Activated naive CD8-positive, alpha-beta T cell treated with anti-CD3 and anti-CD28 coated beads, Interleukin-2, amount 10 ng/mL, durations not matched to agents 7 days and 5 days (primary cell): ENCODE measurements at places on chromosomes 11 and 22. TPM values are rescaled to one million over a fixed set of nuclear protein-coding genes. Genes with fewer than 3 reads are reported as not detected.

DNA sequence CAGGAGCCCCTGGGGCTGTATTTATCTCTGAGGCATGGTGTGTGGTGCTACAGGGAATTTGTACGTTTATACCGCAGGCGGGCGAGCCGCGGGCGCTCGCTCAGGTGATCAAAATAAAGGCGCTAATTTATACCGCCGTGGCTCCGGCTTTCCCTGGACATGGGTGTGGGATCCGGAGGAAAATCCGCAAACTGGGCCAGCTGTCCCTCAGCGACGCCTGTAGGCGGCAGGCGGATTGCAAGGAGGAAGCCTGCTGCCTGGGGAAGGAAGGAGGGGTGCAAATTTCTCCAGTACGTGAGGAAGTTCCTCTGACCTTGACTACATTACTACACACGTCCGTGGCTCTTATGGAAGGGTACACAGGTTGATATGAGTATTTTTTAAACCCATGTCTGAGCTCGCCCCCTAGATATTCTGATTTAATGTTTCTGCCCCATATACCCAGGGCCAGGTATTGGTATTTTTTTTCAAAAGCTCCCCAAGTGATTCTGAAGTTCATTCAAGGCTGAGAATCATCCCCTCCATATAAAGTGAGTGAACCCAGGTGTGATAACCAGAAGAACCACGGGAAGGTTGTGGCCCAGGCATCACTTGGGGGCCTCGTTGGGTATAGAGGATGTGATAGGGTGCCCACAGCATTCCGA is 2.8 kb downstream of the MYOD1 start:
- DNase-seq: no peak

DNA sequence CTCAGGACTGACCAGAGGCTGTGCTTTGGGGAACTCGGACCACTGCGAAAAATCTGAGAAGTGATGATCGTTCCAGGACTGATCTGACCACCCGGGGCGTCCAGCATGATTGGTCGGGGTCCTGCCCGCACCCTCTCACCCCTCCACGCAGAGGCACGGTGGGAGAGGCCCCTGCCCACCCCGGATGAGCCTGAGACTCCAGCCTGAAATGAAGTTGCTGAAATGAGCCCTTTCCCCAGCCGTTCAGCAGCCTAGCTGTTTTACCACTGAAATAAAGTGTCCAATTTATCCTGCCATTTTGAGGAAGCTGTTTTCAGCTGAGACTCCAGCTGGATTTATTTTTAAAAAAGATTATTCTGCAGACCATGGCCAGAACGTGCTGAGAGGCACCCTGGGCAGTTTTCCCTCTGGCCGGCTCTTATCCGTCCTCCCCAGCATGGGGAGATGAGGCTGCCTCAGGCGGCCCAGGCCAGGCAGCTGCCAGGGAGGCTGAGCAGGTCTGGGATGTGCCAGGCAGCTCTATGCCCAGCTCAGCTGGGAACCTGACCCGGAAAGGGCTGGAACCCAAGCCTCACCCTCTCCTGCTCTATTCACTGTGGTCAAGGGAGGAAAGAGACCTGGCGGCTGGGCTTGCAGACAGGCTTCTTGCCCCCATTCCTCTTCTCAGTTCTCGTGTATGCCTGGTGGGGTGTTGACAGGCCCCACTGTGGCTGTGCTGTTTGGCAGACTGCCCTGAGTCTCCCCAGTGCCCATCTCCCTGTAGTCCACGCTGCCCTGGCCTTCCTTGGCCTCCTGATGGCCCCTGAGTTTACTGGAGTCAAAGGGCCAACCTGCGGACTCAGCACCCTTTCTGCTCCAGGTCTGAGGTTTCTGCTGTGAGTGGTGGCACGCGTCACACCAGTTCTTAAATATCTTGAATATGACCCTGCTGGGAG is 161.0 kb upstream of the B3GAT1 start:
- no peak for DNase-seq

- DNase-seq: no peak
These were observed 141.0 kb downstream of the LARGE1 start for GRCh38 chr22:33779243-33779642.

- DNase-seq: no peak
These were observed 33.4 kb upstream of the NRIP3 start for GRCh38 chr11:9037046-9037780.

OR51B2 gene
- not detected for total RNA-seq

DNA sequence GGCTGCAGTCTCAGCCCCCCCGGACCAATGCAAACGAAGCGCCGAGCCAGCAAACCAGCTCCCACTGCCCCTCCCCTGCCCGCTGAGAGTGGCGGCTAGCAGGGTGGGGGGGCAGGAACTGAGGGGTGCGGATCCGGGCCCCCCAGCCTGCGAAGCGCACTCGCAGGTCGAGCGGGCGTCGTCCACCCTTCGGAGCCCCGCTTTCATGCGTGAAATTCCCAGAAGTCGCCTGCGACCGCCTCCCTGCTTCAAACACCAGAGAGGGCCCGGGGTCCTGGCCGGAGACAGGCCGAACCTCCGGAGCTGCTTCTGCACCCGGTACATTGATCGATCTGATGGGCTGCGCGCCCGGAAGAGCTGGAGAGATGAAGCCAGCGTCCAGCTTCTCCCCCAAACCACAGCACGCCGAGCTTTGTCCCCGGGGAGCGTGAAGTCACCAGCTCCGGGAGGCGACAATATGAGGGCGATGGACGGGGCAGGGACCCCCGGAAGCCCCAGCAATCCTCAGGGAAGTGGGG is 646 bp upstream of the PATZ1 start:
- DNase-seq: peak; percentile 70

DNA sequence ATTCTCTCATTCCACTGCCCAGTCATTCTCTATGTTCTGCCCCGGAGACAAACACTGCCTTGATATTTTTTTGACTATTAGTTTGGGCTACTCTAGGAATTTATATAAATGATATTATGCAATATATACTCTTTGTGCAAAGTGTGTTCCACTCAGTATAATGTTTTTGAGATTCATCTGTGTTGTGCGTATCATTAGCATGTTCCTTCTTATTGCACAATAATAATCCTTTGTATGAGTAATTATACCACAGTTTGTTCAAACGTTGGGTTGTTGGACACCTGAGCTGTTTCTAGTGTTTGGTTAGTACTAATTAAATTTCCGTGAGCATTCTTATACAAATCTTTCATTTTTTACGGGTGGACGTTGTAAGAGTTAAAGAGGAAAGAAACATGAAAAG is 390.6 kb downstream of the GUCY1A2 start:
- no peak for DNase-seq

GRCh38 chr11:69443968-69444364 is 37.5 kb upstream of the LINC01488 start:
- DNase-seq: no peak

GRCh38 chr11:87317441-87317840 is 279.7 kb downstream of the TMEM135 start:
- DNase-seq: no peak

TMEM121B gene
- 0.09 TPM for total RNA-seq

DNA sequence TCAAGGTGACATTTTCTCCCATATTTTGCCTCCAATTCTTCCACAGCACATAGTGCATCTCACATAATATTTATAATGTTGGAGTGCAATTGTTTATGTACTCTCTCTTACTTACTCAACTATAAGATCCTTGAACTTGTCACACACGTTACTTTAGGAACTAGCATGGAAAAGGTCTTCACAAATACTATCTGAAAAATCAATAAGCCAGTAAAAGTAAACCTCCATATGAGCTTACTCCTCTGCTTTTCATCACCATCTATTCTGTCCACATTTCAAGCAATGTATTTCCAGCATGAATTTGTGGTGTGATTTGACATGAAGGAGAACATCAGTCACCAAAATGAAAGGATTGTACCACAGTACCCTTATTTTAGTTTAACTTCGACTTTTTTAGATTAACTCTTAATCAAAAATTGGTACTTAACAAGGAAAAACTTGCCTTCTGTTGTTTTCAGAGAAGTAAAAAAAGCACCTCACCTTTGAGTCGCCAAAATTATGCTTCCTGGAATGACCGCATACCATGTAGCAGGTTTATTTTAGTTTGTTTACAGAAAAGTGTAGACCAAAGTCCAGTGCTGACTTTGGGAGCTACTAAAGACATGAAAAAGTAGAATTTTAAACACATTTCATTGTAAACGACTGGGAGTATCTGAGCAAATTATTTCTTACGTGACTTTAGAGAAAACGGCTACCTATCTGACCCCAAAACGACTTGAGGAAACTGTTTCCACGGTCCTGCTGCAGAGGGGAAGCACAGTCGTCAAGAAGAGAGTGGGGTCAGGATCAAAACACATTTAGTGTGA is at the start of gene SLC22A9:
TSS of gene SLC22A9 (plus strand) at position 621 of the 806 bp plus-strand sequence. CDS start 272 bp downstream, outside the sequence.
- DNase-seq: no peak

- peak; percentile 15 for DNase-seq
These were observed 59.3 kb downstream of the DGCR2 start for GRCh38 chr22:19062943-19063308.

VWA5A gene
- 7.7 TPM for total RNA-seq

GRCh38 chr11:123429913-123430720 is at the start of gene GRAMD1B:
TSS of gene GRAMD1B (plus strand) at chr11:123430269. CDS start at chr11:123430793, 524 bp downstream.
- DNase-seq: peak; percentile 86

RFPL2 gene
- not detected for total RNA-seq

DNA sequence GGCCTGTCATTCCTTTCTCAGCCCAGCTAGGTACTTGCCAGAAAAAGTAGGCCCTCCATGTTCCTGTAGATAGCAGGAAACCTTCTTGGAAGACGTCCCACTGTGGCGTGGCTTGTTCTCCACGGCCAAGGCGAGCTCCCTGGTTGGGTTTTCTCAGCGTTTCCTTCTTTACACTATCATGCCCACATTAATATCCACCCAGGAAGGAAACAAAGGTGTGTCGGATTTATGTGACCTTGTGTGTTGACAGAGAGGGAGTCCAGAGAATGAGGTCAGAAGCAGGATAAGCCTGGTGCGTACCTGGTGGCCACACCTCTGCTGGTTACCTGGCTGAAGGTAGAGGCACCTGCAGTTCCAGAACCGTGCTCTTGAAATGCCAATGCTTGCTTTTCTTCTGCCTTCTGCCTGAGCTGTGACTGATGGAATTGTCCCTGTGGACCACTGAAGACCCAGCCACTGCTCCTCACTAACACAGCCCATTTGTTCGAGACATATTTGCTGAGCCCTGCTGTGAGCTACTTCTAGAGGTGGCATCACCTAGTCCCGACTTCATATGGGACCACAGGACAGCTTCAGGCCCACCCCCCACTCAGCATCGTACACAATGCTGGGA is 7.9 kb downstream of the ASPHD2 start:
- no peak for DNase-seq

DNA sequence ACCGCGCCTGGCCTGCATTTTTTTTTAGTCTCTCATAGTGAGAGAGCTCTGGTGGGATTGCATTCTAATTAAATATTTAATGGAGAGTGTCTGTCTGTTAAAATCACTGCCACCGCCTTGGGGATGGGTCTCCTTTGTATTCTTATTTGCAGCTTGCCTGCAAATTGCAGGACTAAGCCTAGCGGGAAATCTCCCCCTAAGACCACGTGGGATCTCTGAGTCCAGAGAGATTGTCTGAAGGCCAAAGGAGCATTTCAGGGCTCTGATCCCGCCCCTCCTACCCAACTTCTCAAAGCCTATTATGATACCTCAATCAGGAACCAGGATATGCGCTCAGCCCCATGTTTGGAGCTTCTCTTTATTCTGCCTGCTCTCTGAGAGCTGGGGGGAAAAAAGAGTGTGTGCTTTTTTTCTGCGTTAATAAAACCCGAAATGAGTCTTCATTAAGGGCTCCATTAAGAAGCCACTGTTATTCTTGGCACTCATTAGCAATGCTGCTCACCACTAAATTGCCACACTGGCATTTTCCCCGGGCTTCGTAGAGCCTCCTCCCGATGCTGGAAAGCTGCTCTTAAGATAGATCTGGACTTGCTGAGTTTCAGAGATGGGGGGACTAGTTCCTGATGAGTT is 92.9 kb upstream of the THY1 start:
- DNase-seq: no peak

DNA sequence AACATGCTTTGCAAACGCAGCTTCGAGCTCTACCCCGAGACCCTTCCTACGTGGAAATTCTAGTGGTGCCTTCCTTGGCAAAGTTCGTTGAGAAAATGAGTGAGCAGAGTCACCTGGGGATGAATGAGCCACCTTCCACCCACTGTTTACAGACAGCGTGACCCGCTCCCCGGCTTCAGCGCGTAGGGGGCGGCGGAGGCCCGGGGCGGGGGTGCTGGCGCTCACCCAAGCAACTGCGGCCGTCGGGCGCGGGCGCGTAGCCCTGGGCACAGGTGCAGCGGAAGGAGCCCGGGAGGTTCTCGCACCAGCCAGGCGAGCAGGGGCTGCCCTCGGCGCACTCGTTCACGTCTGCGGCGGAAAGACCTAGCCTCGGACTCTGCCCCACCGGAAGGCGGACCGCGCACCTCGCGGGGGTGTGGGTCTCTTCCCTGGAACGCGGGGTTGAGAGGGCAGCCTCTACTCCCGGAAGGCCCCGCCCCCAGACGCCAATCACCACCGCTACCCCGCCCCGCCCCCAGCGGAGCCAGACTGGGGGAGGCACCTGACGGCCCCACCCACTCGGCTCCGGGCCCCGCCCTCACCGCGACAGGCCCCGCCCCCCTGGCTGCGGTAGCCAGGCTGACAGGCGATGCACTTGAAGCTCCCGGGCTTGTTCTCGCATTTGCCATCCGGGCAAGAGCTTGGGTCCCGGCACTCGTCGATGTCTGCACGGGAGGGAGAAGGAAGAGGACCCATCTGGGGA is 11.8 kb downstream of the LTBP3 start:
- peak; percentile 100 for DNase-seq

- DNase-seq: no peak
These were observed 5.2 kb upstream of the OLFML1 start for GRCh38 chr11:7480113-7480512.

SEPTIN3 gene
- 0.31 TPM for total RNA-seq

DNA sequence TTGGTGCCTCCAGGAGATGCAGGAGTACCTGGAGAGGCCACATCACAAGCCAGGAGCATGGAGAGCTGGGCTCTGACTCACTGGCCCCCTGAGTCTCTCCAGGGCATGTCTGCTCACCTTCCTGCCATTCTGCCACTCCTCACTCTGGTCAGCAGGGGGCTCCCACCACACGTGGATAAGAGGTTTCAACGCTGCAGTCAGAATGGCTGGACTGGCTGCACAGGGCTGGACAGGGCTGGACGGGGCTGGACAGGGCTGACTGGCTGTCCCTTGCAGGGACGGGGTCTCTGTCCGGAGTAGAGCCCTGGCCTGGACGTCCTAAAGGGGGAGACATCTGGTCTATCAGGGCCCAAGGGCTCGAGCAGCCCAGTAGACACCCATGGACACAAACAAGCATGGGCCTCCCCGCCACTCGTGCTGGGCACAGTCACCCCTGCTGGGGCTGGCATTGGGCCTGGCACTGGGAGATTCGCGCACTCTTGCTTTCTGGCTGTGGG is 34.6 kb downstream of the CYTH4 start:
- peak; percentile 74 for DNase-seq
